ENCODE measurements at places on chromosomes 2 and 18.

DNA sequence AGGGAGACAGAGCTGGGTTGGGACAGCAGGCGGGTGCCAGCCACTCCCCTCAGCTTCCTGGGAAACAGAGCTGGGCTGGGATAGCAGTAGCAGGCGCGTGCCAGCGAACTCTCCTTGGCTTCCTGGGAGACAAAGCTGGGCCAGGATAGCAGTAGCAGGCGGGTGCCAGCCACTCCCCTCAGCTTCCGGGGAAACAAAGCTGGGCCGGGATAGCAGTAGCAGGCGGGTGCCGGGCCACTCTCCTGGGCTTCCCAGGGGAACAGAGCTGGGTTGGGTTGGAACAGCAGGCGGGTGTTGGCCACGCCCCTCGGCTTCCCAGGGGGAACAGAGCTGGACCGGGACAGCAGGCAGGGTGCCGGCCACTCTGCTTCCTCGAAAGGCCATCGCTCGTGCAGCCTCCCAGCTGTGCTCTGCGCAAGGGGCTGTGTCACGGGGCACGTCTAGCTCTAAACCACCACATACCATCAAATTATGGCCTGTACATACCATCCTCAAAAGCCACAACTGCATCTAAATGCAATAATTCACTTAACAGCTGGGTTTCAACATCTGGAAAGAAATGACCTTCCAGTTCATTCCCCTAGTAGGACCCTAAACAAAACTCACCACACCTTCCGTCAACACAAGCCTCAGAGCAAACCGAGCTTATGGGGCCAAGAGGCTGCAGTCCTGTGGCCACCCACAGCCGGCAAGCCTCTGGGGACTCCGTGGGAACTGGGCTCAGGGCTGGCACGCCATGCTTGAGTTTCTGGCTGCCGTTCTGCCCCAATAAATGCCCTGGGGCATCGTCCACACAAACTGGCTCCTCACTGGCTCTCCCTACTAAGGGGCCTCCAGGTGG is 228.3 kb downstream of the TWIST2 start:
- DNase-seq = no peak

- no peak for DNase-seq
Observed at GRCh38 chr2:74130211-74130995, 17.3 kb downstream of the BOLA3 start.

GRCh38 chr2:1945819-1946218 is 201.5 kb upstream of the PXDN start:
- no peak for DNase-seq

DNA sequence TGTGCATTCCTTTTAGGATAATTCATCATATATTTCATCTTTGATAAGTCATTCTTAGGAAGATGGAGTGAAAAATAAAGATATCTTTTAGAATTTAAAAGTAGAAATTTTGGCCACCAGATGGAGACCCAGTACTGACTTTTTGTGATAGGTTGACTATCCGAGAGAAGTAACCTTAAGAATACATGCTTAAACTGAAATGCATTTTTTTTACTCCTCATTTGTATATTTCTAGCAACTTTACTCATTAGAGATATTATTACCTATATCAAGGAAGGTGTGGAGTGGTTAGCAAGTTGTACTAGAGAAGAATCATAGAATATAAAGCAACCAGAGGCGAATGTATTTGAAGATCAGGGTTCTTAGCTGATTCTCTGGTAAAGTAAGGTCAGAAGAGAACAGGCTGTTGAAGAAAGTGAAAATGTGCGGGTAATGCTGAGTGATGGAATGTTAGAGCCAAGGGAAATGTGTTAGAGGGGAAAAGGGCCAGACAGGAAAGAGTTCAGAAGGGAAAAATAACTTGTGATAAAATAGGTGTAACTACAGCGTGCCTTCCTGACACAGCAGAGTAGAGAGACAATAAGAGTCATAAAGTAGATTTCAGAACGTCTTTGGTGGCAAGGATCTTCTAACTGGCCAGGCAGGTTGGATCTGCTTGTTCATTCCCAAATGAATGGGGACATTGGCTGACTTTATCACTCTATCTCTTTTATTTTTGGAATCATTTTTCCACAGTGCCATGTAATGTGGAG is 52.3 kb downstream of the TDRD15 start:
- DNase-seq = peak; percentile 5

GRCh38 chr2:35428548-35428947 is 927.0 kb upstream of the CRIM1 start:
- DNase-seq = no peak

- DNase-seq = no peak
Observed at GRCh38 chr2:122129399-122129798, 373.9 kb downstream of the TSN start.

GRCh38 chr2:127425540-127426490 is 7.6 kb downstream of the PROC start:
- DNase-seq = no peak

- no peak for DNase-seq
Observed at GRCh38 chr2:28096421-28096820, 205.9 kb downstream of the BABAM2 start.

- no peak for DNase-seq
Observed at GRCh38 chr2:40197121-40197520, 254.8 kb downstream of the SLC8A1 start.

DNA sequence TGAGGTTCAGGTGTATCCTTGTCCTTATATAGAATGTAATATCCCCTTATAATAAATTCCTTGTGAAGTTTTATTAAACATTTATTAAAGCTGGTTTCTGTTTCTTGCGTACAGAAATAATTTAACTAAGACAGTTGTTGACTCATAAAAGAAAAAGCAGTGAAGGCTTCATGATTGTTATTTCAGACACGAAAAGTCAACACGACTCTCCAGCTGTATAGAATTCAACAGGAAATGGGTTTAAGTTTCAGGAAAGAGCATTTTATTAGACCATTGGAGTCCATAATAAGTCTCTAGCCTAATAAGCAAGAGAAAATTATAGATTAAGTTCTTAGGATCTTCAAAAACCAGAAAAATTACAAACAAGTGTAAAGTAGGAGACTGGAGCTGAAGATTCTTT is 62.2 kb downstream of the KCNE4 start:
- DNase-seq = peak; percentile 14

DNA sequence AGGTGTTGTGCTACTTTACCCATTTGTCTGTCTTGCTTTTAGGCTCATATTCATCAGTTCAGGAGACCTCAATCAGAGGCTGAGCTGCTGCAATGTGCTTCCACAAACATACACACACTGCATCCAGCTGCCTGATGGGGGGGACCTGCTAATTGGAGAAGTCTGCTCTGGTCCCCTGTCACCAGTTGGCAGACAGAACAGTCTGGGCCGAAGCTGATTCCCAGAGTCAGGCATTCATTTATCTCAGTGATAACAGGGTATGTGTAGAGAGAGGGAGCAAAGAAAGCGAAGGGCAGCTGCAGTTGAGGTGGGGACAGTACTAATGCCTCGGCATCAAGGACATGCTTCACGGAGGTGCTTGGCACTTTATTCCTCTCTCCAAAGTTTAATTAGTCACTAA is 584.3 kb upstream of the PIK3C3 start:
- no peak for DNase-seq

GRCh38 chr2:73028841-73029240 is 42.7 kb downstream of the SFXN5 start:
- DNase-seq = no peak

DNA sequence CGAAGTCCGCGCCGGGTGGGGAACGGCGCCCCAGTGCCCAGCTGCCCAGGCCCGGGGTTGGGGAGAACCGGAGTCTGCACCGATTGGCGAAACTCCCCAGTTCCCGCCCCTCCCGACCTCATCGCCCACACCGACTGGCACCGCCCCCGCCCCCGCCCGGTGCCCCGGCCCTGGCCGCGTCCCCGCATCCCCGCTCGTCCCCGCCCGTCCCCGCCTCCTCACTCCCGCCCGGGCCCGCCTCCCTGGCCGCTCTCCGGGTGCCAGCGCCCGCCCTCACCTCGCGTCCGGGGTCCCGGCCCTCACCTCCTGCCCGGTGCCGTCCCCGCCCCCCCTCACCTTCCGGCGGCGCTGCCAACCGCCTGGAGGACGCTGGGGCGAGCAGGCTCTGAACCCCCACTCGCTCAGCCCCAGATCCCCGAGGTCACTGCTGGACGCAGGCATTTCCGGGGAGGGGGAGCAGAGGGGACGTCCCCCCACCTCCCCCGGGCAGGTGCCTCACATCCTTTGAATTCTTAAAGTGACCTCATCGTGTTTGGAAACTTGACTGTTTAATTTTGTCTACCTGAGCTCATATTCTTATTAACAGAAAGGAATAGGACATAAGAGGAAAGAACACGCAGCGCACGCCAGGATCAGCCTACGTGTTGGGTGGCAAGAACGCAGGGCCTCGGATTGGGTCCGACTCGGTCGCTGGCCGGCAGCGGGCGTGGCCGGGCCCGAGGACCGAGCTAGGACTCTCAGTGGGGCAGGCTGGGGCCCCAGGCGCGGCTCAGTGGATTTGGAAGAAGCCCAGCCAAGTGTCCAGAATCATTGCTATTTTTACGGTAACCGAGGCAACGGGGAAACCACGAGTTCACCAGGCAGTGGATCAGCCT is at the start of gene FAM110C:
FAM110C (minus strand) TSS at position 35 of the 875 bp plus-strand sequence. CDS start 120 bp downstream, outside the sequence.
- DNase-seq = peak; percentile 69

GRCh38 chr2:232574674-232575403 is 24.4 kb downstream of the EIF4E2 start:
- no peak for DNase-seq

GRCh38 chr2:128442891-128443302 is 124.2 kb upstream of the HS6ST1 start:
- no peak for DNase-seq

DNA sequence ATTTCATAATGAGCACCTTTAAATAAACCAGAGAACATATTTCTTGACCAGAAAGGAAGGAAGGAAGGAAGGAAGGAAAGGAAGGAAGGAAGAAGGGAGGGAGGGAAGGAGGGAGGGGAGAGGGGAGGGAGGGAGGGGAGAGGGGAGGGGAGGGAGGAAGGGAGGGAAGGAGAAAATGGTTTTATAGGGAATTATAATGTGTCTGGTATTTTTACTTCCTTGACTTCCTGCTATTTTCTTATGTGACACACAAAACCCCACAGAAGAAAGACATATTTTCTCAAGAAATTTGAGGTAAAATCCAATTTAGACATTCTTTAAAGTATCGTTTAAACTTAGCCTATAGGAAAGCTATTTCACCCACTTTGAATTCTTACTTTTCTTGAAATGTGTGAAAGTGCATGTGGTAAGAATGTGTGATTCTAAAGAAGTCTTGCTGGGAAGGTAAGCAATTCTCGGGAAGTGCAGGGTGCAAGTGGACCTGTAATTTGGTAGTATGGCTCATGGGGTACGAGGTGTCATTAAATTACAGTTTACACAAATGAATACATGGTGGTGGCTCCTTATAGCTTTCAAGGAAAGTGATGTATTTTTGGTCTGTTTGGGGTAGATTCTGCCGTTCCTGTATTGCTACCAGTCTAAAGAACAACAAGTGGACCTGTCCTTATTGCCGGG is 18.0 kb downstream of the RNF125 start:
- DNase-seq = no peak

GRCh38 chr18:3014503-3015203 is 1.7 kb upstream of the LPIN2 start:
- DNase-seq = no peak

DNA sequence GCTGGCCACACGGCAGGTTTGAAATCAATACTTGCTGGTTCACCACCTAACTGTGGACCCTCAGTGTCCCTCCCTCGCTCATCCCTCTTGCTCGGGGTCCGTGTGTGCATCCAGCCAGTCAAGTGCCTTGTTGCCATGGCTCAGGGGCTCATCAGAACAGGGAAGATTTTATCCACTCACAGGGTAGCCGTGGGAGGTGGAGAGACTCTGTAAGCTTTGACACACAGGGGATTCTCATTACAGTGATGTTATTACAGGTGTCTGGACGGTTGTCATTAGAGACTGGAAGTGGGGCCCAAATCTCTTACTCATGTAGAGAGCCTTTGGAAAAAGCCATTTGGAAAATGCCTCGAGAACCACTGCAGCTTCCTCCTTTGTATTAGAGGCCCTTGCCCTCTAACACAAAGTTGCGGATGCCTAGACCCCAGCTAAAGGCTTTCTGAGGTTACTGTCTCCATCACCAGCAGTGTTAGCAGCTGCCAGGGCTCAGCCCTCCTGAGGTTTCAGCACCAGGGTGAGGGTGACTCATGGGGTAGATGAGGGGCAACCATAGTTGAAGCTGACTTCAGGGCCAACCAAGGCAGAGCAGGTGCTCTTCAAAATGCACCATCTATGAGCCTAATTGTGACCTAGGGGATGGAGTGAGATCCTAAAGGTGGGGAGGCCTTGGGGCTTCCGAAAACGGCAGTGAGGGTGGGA is 195.6 kb downstream of the CLIP4 start:
- no peak for DNase-seq

DNA sequence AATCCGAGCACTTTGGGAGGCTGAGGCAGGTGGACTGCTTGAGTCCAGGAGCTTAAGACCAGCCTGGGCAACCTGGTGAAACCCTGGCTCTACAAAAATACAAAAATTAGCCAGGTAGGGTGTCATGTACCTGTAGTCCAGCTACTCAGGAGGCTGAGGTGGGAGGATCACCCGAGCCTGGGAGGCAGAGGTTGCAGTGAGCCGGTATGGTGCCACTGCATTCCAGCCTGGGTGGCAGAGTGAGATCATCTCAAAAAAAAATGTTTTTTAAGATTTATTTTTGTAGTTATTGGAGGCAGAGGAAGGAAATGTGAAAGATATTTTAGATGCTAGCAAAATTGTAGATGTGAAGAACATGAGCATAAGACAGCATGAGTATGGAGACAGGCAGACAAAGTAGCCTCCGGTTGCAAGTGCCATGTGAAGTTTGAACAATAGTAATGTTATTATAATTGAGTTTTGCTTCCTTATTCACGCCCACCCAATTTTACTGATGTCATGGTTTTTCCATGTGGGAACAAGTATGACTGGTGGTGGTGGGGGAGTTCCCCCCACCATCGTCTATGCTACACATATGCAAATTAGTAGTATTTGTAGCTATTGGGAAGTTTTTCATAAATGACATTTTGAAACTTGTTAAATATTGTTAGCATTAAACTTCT is 18.0 kb downstream of the REL start:
- no peak for DNase-seq

DNA sequence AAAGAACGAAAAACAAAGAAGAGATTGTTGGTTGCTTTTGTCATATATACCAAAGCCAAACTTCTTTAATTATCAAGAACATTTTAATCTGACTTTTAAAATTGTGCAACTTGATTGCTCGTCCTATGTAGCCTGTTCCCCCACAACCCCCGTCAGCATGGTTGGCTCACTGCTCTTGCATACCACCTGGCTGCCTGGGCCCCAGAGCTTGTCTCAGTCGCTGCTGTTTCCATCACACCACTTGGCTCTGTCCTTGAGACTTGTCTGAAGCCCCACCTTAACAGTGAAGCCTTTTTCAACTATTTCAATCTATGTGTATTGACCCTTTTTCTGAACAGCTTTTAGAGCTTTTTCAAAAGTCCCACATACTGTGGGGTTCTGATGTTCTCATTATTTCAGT is 270.8 kb downstream of the ZNF407 start:
- DNase-seq = no peak

DNA sequence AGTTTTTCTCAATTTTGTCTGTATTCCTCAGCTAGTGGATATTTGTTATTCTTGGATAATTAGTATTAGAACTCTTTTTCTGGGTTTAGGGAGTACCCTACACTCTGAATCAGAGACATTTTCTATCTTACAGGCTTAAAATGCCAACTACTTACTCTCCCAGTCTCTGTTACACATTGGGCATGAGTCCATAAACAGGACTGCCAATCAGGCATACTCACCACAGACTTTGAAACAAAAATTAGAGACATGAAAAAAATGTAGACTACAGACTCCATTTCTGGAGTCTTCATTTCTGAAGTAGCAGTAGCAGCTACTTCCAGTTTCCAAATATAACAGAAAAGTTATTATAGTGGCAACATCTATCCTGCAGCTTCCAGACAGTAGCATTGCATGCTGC is 279.7 kb downstream of the MBD5 start:
- DNase-seq = no peak
